Fibroblast of skin of back (primary cell): ENCODE measurements at places on chromosomes 6 and 20.

DNA sequence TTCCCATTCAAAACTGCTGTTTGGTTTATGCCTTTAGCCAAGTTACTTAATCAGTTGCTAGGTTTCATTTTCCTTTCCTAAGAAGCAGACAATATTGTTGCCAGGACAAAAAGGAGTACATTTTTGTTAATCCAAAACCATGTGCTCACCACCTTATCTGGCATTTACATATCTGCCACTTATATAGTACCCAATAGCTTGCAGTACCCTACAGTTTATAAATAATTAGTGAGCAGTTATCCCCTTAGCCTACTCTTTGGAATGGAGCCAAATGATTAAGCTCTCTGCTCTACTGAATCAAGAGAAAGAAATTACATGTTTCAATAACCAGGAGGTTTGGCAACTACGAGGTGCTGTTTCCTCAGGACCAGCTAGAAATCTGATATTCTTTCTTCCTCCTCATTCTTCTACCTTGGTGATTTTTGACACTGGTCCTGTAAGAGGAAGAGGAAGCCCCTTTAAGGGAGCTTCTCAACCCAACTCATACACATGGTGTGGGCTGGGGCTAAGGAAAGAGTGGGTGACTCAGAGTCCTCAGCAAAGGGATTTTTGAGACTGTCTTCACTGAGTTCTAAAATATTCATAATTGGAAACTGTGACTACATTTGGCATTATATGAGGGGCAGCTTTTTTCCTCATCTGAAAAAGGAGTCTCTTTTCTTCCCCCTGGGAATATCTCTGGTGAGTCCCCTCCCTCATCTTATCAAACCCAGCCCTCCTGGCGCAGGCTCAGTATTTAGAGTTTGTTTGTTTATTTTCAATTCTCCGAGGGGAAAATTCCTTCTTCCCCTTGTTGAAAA lies 1.5 kb downstream of the ZNFX1 start:
- DNase-seq = peak; percentile 78

GRCh38 chr6:123811378-123811777 lies 7.7 kb downstream of the NKAIN2 start:
- DNase-seq = no peak

DNA sequence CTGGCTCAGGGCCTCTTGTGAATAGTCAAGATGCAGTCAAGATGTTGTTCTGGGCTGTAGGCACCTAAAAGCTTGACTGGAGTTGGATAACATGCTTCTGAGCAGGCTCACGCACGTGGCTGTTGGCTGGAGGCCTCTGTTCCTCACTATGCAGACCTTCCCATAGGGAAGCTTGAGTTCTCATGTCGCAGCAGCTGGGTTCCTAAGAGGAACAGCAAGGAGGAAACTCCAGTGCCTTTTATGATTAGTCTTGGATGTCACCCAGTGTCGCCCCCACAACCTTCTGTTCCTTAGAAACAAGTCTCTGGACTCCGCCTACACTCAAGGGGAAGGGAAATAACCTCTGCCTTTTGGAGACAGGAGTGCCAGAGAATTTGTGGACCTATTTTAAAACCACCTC lies 210.7 kb downstream of the BCAS1 start:
- no peak for DNase-seq

DNA sequence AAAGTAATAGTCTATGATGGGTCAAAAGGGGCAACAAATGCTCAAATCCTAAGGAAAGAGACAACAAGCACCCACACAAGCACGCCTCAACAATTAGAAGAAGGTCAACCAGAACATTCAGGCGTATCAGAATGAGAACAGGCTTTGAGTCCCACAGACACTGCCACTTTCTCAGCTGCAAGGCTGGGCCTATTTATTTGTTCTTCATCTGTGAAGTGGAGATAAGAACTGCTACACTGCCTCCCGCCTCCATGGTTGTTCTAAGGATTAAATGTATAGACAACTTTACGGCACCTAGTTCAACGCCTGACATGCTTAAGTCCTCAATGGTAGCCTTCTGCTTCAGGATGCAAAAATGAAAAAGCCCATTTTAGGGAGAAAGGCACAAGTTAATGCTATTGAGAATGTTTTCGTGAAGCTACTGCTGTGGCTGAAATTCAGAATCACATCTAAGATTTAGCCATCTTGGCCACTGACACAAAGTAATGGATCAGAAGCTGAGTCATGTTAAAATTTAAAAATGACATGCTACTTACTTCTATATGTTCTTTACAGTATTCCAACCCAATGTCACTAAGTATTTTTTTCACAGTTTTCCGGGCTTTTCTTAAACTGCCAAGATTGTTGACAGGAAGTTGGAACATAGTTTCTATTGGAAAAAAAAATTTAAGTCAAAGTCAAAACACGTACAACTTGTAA lies 27.7 kb downstream of the ADNP start:
- no peak for DNase-seq

DNA sequence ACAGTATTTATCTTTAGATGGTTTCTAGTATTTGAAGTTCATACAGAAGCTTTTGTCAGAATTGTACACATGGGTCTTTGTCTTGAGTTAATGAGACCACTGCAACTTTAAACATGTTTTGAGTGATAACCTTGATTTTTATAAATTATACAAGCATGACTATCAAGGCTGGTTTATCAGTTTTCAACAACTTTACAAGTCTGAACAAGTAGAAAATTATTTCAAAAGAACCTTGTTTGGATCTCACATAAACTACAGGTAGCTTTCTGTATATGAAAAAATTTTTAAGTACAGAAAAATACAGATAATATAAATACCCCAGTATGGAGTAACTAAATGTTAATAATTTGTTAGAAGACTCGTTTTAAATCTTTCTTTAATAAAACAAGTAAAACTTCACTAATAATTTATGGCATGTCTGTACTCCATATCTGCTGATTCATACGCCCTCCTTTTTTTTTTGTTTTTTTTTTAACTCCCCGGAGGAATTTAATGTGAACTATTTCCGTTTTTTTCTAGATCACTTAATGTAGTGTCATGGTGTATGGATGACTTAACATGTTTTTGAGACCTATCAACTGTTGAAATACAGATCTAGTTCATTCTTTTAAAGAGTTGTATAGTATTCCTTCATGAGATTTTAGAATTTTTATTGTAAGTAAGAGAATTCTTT lies 18.3 kb downstream of the VAPB start:
- DNase-seq = peak; percentile 61

- peak; percentile 77 for DNase-seq
These were observed 207.5 kb upstream of the ADGRB3 start for GRCh38 chr6:68427630-68428029.

DNA sequence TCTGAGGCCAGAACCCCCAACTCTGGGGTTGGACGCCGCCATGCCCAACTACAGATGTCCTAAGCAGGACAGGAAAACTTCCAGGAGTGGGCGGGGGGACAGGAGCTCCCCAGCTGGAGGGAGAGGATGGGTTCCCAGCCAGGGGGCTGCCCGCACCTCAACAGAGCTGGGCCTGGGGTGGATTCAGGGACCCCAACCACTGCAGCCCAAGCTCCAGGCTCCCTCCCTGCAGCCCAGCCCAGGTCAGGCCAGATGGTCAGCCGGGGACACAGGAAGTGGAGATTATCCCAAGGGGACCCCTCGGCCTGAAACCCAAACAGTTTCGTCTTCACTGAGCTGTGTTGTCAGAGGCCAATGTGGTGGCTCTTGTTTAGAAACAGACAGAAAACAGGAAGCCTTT lies 9.4 kb downstream of the LAMA5 start:
- DNase-seq = no peak

- no peak for DNase-seq
These were observed 5.7 kb downstream of the SOD2 start for GRCh38 chr6:159687341-159687740.

GRCh38 chr20:48984575-48985219 lies 61.4 kb upstream of the CSE1L start:
- DNase-seq = no peak

DNA sequence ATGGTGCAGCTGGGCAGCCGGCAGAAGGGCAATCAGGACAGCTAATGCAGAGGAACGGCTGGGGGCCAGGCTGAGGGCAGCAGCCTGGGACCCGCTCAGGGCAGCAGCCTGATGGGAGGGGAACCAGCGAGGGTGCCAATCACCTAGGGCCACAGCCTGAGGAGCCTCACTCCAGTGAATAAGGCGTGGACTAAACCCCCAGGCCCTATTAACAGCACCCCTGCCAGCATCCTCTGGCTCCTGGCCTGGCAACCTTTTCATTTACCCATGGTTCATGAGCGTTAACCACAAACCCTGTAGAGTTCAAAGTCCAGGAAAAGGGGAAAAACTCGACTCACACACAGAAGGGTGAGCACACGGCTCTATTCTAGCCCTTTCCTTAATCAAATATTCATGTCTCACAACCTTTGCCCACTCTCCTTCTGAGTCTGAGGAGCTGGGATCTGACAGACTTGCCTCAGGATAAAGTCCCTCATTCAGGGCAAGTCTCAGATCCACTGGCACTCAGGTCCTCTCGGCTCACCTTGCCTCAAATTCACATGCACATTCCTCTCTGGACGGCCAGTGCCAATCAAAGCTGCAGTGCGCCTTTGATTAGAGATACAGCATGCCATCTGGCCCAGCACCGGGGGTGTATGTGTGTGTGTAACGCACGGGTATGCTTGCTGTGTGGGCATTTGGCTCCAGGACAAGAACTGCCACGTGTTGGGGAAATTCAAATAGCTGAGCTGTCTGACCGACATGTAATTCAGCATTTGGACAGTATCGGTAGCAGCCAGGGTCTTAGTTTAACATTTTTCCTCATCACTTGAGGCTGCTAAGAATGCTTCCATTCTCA lies 86.9 kb upstream of the TRAF3IP2 start:
- DNase-seq = no peak

GRCh38 chr6:87690441-87690840 lies 11.6 kb downstream of the AKIRIN2 start:
- DNase-seq = no peak

- DNase-seq = no peak
These were observed 37.1 kb upstream of the RPS6KA2 start for GRCh38 chr6:166664135-166664534.

- no peak for DNase-seq
These were observed 26.5 kb downstream of the EIF2S2 start for GRCh38 chr20:34085544-34086040.

DNA sequence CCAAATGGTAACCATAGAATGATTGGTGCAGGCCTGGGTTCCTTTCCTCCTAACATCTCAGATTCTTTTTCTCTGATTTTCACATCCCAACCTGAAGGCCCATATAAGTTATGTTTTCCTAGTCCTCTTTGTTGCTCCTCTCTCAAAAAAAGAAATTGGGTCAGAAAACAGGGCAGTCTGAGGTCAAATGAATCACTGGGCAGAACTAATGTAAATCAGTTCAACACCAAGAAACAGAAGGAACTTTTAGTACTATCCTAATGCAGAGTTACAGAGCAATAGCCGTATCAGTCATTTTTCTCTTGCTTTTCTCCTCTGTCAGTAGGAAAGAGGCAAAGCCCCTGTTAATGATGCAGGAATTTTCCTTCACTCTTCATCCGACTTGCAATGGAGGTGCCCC lies 11.0 kb upstream of the TPD52L1 start:
- DNase-seq = no peak

- DNase-seq = peak; percentile 3
These were observed 6.3 kb downstream of the MAPK14 start for GRCh38 chr6:36033935-36034334.

- no peak for DNase-seq
These were observed 7.9 kb upstream of the EEF1E1 start for GRCh38 chr6:8110117-8110721.

DNA sequence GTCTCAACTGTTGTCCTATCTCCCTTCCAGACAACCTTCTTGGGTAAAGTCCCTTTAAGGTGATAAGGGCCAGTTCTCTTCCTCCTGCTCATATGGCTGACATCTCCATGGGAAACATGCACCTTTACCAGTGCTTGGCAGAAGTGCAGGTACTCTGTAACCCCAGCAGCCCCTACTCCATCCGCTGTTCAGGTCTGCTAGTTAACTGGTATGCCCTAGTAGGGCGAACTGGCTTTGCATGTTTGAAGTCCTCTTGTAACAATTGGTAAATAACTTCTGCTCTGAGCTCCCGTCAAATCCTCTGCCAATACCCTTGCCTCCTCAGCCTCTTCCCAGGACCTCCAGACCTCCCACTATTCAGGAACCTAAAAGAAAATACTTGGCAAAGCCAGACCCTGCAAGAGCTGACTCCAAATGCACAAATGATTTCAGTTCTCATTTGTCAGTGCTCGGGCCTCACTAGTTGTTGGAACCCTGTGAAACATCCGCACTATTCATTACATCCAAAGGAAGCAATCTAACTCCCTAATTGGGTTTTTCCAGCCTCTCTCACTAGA lies 703.7 kb downstream of the MAFB start:
- no peak for DNase-seq

GRCh38 chr20:17226410-17227218 lies at the start of gene PCSK2:
PCSK2 (plus strand) TSS chr20:17227040; CDS start chr20:17227306, 266 bp downstream.
- DNase-seq = peak; percentile 78

- DNase-seq = no peak
These were observed 398.0 kb downstream of the CDKAL1 start for GRCh38 chr6:20932284-20932683.

- no peak for DNase-seq
These were observed 36.9 kb upstream of the NT5E start for GRCh38 chr6:85412911-85413430.

DNA sequence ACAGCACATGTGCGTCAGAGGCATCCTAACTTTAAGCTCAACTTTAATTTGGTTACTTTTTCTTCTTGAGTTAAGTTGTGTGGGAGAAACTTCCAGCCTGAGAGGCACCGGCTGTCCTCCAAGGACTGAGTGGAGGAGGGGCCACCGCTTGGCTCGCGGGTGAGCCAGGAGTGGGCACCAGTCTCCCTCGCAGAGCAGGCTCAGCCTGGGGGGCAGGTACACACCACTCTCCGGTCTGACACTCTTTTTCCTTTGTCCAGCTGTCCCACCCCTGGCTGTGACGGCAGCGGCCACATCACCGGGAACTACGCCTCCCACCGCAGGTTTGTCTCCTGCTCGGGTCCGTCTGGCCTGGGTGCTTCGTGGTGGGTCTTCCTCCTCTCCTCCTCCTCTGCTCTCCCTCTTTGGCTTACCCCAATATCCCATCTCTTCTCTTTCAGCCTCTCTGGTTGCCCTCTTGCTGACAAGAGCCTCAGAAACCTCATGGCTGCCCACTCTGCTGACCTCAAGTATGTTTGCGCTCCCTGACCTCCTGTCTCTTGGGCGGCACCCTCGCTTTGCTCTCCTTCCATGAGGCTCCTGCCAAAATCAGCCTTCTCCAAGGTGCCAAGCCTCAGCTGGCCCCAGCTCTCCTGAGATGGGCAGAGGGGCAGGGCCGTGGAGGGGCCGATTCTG lies 32.6 kb upstream of the PCMTD2 start:
- no peak for DNase-seq

GRCh38 chr20:63556873-63557478 lies 3.0 kb downstream of the FNDC11 start:
- DNase-seq = no peak
